ENCODE measurements at places on chromosomes 3 and 15.

- DNase-seq = no peak
Measured at GRCh38 chr15:74823324-74823723, 3.1 kb upstream of the CPLX3 start.

- no peak for DNase-seq
Measured at GRCh38 chr15:30953731-30954378, 37.6 kb downstream of the MTMR10 start.

GRCh38 chr3:27714692-27715453 lies 7.2 kb downstream of the EOMES start:
- DNase-seq = no peak

- DNase-seq = no peak
Measured at GRCh38 chr3:25854635-25855034, 64.7 kb downstream of the OXSM start.

GRCh38 chr3:52769786-52770455 lies 819 bp downstream of the NEK4 start:
- no peak for DNase-seq

All from NCI-H187 (cell line).